Renal cortex interstitium (tissue), 15 donors: ENCODE measurements at places on chromosomes 3 and 15. TPM values are rescaled to one million over a fixed set of nuclear protein-coding genes. Genes with fewer than 3 reads are reported as not detected.

- DNase-seq: no peak
Observed at GRCh38 chr15:89898614-89899294, 5.0 kb upstream of the AP3S2 start.

DNA sequence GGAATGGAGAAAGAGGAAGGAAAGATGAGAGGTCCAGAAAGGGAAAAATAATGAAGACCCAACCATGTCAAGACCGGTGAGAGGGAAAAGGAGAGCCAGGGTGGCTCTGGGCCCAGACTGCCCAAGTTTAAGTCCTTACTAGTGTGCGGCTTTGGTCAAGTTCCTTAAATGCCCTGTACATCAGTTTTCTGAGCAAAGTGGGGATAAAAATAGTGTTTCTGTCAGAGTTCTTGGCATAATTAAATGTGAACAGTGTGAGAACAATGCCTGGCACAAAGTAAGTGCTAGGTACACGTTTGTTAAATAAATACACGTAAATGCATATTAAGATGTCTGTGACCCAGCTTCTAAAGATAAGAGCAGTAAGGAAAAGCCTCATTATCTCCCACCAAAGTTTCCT is 23.8 kb downstream of the WWTR1 start:
- DNase-seq: no peak

- DNase-seq: no peak
Observed at GRCh38 chr15:50235794-50236193, 29.7 kb downstream of the HDC start.

DNA sequence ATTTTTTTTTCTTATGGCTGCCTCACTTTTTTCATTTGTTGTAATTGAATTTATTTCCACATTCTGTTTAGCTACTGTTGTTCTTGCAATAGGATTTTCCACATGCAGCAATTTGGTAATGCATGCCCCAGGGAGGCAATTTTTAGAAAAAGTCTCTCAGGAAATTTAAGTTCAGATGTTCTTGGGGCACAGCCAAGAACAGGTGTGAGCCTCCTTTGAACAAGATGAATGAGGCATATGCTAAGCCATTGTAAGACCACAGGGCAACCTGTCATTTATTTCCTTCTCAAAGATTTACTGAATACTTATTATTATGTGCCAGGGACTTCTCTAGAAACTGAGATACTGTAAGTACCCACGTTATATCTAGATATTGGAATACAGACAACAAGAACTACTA is 549.5 kb downstream of the DIPK2A start:
- no peak for DNase-seq

GRCh38 chr15:78641102-78641748 is at the start of gene CHRNB4:
TSS of gene CHRNB4 (minus strand) at chr15:78641210. CDS start at chr15:78641133, 77 bp downstream.
- DNase-seq: no peak

The TMEM212 gene
- 0.08 TPM for polyA plus RNA-seq

The NR1I2 gene
- polyA plus RNA-seq: 0.66 TPM

The KLHL40 gene
- polyA plus RNA-seq: not detected

- no peak for DNase-seq
Observed at GRCh38 chr3:33758281-33758680, 40.1 kb upstream of the PDCD6IP start.

- DNase-seq: no peak
Observed at GRCh38 chr3:16514755-16515353, 1.4 kb upstream of the RFTN1 start.

The RBPMS2 gene
- 13.5 TPM for polyA plus RNA-seq

The GPR156 gene
- 2.7 TPM for polyA plus RNA-seq

DNA sequence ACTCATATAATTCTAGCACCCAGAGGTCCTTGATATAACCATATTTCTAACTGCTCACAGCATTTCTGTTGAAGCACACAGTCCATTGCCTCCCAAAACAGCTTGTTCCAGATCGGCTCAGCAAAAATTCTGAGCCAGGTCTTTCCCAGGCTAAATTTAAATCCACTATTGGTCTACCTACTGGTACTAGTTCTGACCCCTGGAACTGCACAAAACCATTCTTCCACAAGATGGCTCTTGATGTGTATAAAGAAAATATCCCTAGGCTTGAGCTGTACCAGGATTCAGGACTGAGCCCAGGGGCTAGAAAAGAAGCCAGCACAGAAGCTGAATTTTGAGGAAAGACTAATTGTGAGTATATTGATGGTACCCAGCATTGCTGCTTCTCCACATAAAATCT is 75.4 kb upstream of the ABHD17C start:
- DNase-seq: no peak
